ENCODE measurements at places on chromosomes 2 and 18.

DNA sequence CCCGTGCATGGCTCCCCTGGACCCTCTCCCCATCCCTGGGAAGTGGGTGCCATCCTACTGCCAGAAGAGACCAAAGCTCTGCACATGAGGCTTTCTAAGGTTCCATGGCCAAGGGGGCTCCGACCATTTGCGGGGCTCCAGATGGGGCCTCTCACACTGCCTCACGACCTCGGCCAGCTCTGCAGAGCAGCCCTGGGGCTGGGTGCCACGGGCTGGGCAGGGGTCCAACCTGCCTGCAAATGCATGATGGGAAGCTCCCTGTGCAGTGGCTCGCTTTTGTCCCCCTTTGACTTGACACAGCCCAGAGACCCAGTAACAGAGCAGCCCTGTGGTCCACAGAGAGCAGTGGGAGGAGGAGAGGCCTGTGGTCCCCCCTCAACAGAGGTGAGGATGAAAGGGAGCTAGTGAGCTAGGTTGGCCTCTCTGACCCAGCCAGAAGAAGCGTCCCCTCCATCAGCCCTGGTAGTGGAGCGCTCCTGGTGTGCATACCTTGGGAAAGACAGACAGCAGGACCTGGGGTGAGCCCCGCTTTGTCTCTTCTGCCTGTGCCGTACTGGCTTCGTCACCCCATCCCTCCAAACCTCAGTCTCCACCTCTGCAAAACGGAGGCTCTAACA, 174.1 kb downstream of the DDX1 start:
- no peak for DNase-seq
- H3K36me3 ChIP-seq: no peaks in the 10 kb centered on the region
- no peak overlapping the region for H3K4me3 ChIP-seq
- H3K27me3 ChIP-seq: no peaks in the 10 kb centered on the region

DNA sequence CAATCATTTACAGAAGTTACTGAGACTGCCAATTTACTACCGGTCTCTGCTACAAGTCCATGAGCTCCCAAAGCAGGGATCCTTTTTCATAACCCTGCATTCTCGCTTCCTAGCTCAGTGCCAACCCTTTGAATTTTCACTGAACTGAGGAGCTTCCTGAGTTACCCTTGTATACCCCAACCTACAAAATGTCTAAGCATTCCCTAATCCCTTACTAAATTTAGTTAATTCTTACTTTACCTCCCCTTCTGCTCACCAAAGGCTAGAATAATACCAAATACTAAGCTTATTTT, 9.6 kb downstream of the MAT2A start:
- DNase-seq: no peak
- H3K4me3 ChIP-seq: no peak overlapping the region
- no peaks in the 10 kb centered on the region for H3K4me1 ChIP-seq
- H3K27me3 ChIP-seq: no peaks in the 10 kb centered on the region
- no peak overlapping the region for H3K27ac ChIP-seq
- peaks cover 19% of the 10 kb centered on the region for H3K36me3 ChIP-seq

- H3K4me1 ChIP-seq: no peaks in the 10 kb centered on the region
- no peak overlapping the region for H3K4me3 ChIP-seq
- DNase-seq: no peak
- no peak overlapping the region for H3K27ac ChIP-seq
- H3K27me3 ChIP-seq: no peaks in the 10 kb centered on the region
Measured at GRCh38 chr2:120052597-120052996, 39.7 kb downstream of the EPB41L5 start.

DNA sequence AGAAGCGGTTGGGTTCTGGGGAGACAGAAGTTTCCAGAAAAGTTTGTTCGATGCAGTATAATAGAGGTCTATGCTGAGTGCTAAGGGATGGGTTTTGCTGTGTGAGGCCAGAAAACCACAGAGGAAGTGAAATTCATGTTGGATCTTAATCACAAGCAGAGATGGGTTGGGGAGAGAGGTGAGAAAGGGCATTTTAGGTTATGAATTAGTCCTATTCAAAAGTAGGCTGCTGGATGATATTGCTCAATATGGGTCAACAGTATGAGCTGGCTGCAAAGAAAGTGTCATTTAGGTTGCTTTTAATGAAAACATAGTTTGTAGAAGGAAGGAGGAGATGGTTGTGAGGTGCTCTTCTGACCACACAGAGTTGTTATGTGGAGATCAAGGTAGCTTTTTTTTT, 118.8 kb upstream of the LHCGR start:
- DNase-seq: no peak
- no peak overlapping the region for H3K27ac ChIP-seq
- H3K4me1 ChIP-seq: no peaks in the 10 kb centered on the region
- H3K36me3 ChIP-seq: no peaks in the 10 kb centered on the region
- H3K27me3 ChIP-seq: no peaks in the 10 kb centered on the region

- peak overlapping the region; percentile 2 for H3K27ac ChIP-seq
- no peak overlapping the region for H3K4me3 ChIP-seq
- no peaks in the 10 kb centered on the region for H3K27me3 ChIP-seq
- peak; percentile 82 for DNase-seq
Measured at GRCh38 chr18:32208023-32208422, 18.2 kb downstream of the MEP1B start.

DNA sequence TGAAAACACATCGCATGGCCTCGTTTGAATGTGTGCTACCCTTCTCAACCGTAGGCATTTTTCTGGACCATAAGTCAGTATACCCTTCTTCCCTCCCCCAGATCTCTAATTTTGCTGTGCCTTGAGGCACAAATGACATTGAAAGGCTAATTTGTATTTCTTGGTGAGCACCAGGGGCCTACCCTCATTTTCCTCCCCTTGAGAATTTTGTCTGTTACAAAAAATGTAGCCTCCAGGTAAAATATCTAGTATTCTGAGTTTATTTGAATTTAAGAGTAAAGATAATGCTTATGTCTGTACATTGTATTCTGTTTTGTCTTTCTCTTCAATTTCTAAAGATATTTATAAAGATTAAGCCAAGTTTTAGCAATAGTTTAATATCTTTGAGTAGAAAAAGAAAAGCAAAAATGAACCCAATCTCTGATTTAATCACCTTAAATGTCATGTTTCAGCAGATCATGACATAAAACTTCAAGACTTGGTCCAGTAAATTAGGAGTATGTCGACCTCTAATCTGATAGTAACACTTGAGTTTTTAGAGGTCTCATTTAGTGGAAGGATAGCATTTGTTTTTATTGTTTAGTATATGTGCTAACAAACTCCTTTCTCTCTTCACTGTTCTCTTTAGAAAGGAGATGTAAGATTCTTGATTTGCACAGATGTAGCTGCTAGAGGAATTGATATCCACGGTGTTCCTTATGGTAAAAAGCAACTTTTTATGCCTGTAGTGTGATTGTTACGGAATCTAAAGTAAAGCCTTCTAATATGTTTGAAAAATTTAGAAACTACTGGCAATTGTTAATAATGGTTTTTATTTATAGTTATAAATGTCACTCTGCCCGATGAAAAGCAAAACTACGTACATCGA, 36.4 kb downstream of the DDX1 start:
- no peaks in the 10 kb centered on the region for H3K4me1 ChIP-seq
- no peak for DNase-seq
- H3K27ac ChIP-seq: no peak overlapping the region
- no peak overlapping the region for H3K4me3 ChIP-seq
- H3K36me3 ChIP-seq: peaks cover 9% of the 10 kb centered on the region

GRCh38 chr2:108367561-108368175, 10.1 kb upstream of the SULT1C4 start:
- H3K27me3 ChIP-seq: no peaks in the 10 kb centered on the region
- H3K27ac ChIP-seq: no peak overlapping the region
- DNase-seq: no peak
- no peaks in the 10 kb centered on the region for H3K4me1 ChIP-seq
- H3K36me3 ChIP-seq: no peaks in the 10 kb centered on the region
- H3K4me3 ChIP-seq: no peak overlapping the region

DNA sequence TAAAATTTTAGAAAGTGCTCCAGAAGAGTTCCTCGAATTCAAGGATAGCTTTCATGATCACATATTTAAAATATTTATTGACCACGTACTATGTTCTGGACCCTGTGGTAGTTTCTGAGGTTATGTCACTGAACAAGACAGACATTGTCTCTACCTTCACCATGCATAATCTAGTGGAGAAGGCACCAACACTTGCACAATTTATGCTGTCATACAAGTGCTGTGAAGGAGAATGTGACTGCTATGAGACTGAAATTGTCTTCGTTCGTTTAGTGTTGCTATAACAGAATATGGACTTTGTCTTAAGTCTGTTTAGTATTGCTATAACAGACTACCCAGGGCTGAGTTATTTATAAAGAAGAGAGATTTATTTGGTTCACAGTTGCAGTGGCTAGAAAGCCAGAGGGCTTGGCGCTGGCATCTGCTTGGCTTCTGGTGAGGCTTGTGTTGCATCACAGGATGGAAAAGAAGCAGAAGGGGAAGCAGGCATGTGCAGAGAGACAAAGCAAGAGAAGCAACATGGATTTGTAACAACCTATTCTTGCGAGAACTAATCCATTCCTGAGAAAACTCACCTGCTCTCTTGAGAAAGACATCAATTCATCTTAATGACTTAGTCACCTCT, 50.0 kb upstream of the RFX8 start:
- H3K4me3 ChIP-seq: no peak overlapping the region
- no peaks in the 10 kb centered on the region for H3K4me1 ChIP-seq
- H3K27ac ChIP-seq: no peak overlapping the region
- no peaks in the 10 kb centered on the region for H3K27me3 ChIP-seq

DNA sequence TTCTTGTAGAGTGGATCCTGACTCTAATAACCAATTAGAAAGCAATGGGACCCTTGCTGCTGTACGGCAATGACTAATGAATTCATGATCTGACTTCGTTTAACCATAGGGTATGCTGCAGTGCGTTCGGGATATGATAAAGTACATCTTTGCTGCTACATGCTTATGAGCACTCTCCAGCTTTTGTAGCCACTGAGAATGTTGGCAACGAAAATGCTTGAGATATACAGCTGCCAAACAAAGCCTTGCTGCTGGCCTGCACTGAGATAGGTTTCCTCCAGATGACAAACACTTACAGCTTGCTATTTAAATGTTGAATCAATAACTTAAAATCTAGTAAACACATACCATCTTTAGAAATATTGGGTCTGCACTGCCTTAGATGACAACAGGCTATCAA, 372.4 kb upstream of the SLC8A1 start:
- H3K4me1 ChIP-seq: no peaks in the 10 kb centered on the region
- no peaks in the 10 kb centered on the region for H3K27me3 ChIP-seq
- H3K27ac ChIP-seq: no peak overlapping the region
- DNase-seq: no peak

- H3K4me1 ChIP-seq: peaks cover 23% of the 10 kb centered on the region
- H3K36me3 ChIP-seq: no peaks in the 10 kb centered on the region
- no peak for DNase-seq
- peak overlapping the region; percentile 10 for H3K4me3 ChIP-seq
- H3K27ac ChIP-seq: no peak overlapping the region
- H3K27me3 ChIP-seq: peaks cover 79% of the 10 kb centered on the region
Measured at GRCh38 chr2:26848336-26849055, 564 bp downstream of the DPYSL5 start.

GRCh38 chr2:195437521-195437920, 219.5 kb upstream of the SLC39A10 start:
- no peaks in the 10 kb centered on the region for H3K4me1 ChIP-seq
- no peak for DNase-seq
- H3K27ac ChIP-seq: no peak overlapping the region
- no peak overlapping the region for H3K4me3 ChIP-seq
- H3K27me3 ChIP-seq: no peaks in the 10 kb centered on the region
- no peaks in the 10 kb centered on the region for H3K36me3 ChIP-seq

GRCh38 chr2:208072250-208072892, 47.0 kb upstream of the PLEKHM3 start:
- H3K4me1 ChIP-seq: no peaks in the 10 kb centered on the region
- H3K27ac ChIP-seq: no peak overlapping the region
- H3K27me3 ChIP-seq: no peaks in the 10 kb centered on the region
- DNase-seq: peak; percentile 78

- H3K4me1 ChIP-seq: no peaks in the 10 kb centered on the region
- no peaks in the 10 kb centered on the region for H3K27me3 ChIP-seq
- H3K4me3 ChIP-seq: no peak overlapping the region
- DNase-seq: no peak
- H3K27ac ChIP-seq: no peak overlapping the region
Measured at GRCh38 chr2:230772156-230772555, 59.5 kb downstream of the CAB39 start.

- H3K27ac ChIP-seq: no peak overlapping the region
- H3K27me3 ChIP-seq: no peaks in the 10 kb centered on the region
- no peaks in the 10 kb centered on the region for H3K4me1 ChIP-seq
- no peaks in the 10 kb centered on the region for H3K36me3 ChIP-seq
- no peak overlapping the region for H3K4me3 ChIP-seq
Measured at GRCh38 chr2:40434731-40435271, 17.1 kb downstream of the SLC8A1 start.

GRCh38 chr18:74784752-74785151, 187.1 kb downstream of the ZNF407 start:
- no peak overlapping the region for H3K27ac ChIP-seq
- H3K27me3 ChIP-seq: no peaks in the 10 kb centered on the region

DNA sequence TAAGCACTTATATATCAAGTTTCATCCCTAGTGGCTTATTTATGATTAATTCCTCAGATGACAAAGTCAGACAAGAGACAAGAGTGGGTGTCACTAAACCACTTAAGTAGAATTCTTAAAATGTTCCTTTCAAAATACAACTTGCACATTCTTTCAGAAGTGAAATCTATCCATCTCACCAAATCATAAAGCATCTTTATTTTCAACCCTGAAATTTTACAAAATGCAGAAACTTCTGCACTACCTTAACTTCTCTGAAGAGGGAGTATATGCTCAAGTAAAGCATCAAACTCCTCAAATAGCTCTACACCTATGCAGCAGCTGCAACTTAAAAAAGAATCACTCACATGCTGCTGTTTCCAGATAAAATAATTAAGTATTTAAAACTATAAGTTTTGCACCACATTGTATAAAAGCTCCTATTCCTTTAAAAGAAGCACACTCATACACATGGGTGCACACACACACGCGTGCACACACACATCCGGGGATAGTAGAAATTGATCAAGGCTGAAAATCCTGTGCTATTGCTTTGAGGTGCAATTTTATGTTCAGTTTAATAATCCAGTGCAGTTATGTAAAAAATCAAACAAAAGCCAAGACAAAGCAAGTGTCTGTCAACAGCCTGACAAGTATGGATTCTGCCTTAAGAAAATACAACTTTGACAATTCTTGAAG, 244.5 kb downstream of the TCF4 start:
- H3K4me1 ChIP-seq: no peaks in the 10 kb centered on the region
- DNase-seq: no peak
- H3K27me3 ChIP-seq: no peaks in the 10 kb centered on the region

- no peaks in the 10 kb centered on the region for H3K36me3 ChIP-seq
- no peaks in the 10 kb centered on the region for H3K27me3 ChIP-seq
- H3K4me3 ChIP-seq: no peak overlapping the region
- H3K4me1 ChIP-seq: no peaks in the 10 kb centered on the region
- no peak overlapping the region for H3K27ac ChIP-seq
- no peak for DNase-seq
Measured at GRCh38 chr18:50142441-50143120, 52.4 kb downstream of the MYO5B start.

GRCh38 chr2:28810384-28811285, at the start of gene SPDYA:
Gene SPDYA (plus strand): TSS chr2:28810834. CDS start chr2:28816015, 5,181 bp downstream.
- peak; percentile 82 for DNase-seq
- no peak within 1 kb of the TSS for H3K27ac ChIP-seq
- peaks cover 7% of the 10 kb centered on the region for H3K4me1 ChIP-seq
- peak within 1 kb of the TSS; percentile 45 for H3K4me3 ChIP-seq
- no peaks in the 10 kb centered on the region for H3K27me3 ChIP-seq
- H3K36me3 ChIP-seq: no peaks in the 10 kb centered on the region
